ENCODE measurements at places on chromosomes 1 and 21. TPM values are rescaled to one million over a fixed set of nuclear protein-coding genes. Genes with fewer than 3 reads are reported as not detected.
A peak's percentile ranks its signal among the peaks of the same experiment; 100 is the strongest.

CCDC27 gene
- total RNA-seq = not detected

DNA sequence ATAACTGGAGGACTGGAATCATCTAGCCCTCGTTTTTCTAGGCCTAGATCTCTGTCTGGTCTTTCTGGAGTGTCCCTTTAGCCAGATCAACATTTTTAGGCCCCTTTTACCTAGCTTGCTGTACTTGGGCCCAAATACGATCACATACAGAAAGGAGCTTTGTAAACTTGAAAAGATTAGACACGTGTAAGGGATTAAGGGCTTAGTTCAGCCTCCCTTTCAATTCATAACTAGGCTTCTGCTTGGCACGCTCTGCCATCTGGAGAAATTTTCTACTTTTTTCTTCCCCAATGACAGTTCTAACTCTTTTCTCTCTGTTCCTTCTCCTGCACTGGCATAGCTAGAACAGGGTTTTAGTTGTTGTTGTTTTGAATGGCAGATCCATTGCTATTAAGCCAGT, 153.3 kb upstream of the BEND5 start:
- no peak for DNase-seq

ZNF593OS gene
- total RNA-seq = not detected

HAO2 gene
- not detected for total RNA-seq

DNA sequence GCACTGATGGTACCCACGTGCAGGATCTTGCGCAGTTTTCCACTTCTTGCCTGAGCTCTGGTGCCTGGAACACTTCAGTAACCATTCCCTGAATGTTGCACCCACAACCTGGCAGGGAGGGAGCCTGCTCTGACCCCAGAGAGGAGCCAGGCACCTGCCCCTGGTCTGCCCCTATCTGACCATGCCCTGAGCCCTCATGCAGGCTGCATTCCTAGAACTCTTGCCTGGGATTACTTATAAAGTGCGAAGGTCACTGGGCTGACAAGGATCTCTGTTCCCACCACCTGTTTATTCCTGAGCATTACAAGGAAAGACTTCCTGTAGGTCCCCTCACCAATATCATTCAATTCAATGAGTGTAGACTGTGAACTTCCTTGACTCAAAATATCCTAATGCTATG, 191.9 kb upstream of the FMN2 start:
- no peak for DNase-seq

DNA sequence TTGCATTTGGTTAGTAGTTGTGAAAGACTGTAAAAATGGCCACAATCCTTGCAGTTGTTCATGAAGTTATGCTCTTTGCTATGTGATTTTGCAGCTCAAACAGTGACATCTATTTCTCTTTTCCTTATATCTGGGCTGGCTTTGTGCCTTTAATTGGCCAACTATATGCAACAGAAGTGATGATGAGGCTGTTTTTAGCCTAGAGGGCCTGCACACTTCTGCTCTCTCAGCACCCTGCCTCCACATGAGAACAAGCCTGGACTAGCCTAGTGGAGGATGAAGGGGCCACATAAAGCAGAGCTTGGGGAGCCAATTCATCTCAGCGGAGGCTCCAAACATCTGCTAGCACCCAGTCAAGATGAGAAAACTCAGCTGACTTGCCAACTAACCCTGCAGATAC, 339.8 kb downstream of the OMA1 start:
- DNase-seq = no peak

DNA sequence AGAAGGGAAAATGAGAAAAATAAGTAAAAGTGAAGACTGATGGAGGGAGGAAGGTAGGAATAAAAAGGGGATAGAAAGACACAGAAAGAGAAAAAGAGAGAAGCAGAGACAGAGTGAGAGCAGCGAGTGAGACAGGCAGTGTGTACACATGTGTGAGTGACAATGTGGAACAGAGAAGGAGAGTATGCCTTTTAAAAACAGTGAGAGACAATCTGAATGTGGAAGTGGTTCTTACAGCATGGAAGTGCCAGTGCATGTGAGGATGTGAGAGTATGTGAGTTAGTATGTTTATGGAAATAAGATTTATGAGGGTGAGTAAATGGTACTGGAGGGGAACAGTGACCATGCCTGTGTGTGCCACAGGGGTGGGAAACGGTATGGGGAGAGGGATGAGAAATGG, 1.2 kb downstream of the NEGR1 start:
- no peak for DNase-seq

DNA sequence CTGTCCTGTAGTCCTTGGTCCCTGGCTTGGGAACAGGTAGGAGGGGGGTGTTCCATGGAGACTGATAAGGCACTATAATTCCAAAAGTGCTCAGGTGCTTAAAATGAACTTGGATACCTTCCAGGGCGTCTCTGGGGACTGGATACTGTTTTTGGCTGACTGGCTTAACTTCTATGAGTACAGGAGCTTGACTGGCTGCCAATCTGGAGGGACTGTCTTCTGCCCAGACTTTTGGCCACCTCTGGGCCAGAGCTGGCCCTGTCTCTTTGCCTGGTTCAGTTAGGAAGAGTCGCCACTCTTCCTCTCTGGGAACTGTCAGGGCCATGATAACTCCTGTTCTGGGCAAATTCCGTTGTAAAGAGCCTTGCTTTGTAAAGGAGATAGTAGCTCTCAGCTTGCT, 407.0 kb downstream of the TGFB2 start:
- no peak for DNase-seq

C1orf185 gene
- total RNA-seq = not detected

GRCh38 chr1:234969581-234970400, 158.8 kb downstream of the TOMM20 start:
- peak; percentile 68 for DNase-seq

ARTN gene
- total RNA-seq = 0.43 TPM

GRCh38 chr1:168918860-168919741, 187.4 kb upstream of the ATP1B1 start:
- no peak for DNase-seq

S100A8 gene
- not detected for total RNA-seq

GRCh38 chr1:205633421-205633976, 1.7 kb upstream of the ELK4 start:
- DNase-seq = no peak

- no peak for DNase-seq
These were observed 57.9 kb downstream of the AGPAT3 start for GRCh38 chr21:43922949-43923348.

DNA sequence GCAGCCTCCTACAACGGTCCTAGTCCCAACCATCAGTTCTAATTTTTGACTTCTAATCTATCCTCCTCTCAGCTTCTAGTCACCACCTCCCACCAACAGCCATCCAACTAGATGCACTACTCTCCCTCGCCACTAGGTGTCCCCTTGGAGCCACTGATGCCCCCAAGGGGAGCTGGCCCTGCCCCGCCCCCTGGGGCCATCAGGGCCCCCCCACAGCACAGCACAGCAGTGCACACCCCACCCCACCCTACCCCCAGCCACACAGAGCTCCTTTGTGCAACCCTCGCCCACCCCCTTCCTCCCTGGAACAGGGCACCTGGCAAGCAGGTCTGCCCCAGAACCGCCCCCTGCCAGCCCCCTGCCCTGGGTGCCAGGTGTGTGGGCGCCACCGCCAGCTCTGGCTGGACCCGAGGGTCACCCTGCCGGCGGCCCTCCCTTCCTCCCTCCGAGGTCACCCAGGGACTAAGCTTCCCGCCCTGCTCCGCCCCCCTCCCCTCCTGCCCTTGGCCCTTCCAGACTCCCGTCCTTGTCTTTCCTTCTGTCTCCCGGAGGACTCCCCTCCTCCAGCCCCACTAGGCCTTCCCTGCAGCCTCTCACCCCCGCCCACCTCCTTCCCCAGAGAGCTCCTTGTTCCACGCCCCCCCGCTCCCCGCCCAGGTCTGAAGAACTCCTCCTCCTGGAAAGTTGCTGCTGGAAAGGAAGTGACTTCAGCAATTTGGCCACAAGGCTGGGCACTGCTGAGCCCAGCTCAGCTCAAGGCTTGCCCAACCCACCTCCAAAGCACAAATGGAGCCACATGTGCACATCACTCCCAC, 47.0 kb downstream of the AHDC1 start:
- DNase-seq = peak; percentile 92

GRCh38 chr1:10340930-10341590, 57.8 kb upstream of the PGD start:
- no peak for DNase-seq

DNA sequence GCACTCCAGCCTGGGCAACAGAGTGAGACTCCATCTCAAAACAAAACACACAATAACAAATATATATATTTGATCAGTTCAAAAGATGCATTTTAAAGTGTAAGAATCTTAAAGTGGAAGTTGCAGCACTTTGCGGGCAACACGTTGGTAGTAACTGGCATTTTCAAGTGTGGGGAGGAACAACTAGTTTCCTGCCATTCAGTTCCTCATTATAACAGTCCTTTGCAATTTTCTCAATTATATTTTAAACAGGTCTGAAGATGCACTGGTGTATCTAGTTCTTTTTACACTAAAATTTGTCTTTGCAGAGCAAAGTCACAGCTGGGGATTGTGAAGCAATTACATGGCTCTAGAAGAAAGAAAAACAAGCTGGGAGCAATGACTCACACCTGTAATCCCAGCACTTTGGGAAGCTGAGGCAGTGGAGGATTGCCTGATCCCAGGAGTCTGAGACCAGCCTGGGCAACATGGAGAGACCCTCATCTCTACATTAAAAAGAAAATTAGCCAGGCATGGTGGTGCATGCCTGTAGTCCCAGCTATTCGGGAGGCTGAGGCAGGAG, 25.3 kb downstream of the RRAGC start:
- DNase-seq = no peak

- no peak for DNase-seq
These were observed 17.0 kb downstream of the AGT start for GRCh38 chr1:230696722-230697437.

All from activated CD4-positive, alpha-beta T cell treated with anti-CD3 and anti-CD28 coated beads, Interleukin-2, amount 10 ng/mL, durations not matched to agents 24 days and 14 days (primary cell).